Activated CD4-positive, alpha-beta T cell treated with anti-CD3 and anti-CD28 coated beads, Interleukin-2, Interleukin-6, amounts not matched to agents 100 ng/mL and 50 ng/mL, durations not matched to agents 16 hours and 8 hours (primary cell): ENCODE measurements at places on chromosomes 7 and 10.

DNA sequence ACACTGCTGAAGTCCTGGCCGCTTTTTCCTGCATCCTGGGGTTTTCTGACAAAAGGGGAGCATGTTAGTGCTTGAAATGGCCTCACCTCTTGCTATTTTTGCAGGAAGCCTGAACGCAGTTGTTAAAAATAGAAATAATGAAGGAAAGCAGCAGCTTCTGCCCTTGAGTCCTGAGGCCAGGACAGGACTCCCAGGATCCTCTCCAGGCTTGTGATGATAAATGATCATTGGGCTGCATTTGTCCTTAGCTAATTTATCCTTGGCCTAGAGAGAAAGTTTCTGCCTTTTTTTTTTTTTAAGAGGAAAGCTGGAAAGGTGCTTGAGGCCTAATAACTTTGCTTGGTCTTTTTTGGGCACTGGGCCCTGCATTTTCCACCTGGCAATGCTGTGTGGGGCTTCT lies 17.7 kb upstream of the FAM20C start:
- DNase-seq = no peak

DNA sequence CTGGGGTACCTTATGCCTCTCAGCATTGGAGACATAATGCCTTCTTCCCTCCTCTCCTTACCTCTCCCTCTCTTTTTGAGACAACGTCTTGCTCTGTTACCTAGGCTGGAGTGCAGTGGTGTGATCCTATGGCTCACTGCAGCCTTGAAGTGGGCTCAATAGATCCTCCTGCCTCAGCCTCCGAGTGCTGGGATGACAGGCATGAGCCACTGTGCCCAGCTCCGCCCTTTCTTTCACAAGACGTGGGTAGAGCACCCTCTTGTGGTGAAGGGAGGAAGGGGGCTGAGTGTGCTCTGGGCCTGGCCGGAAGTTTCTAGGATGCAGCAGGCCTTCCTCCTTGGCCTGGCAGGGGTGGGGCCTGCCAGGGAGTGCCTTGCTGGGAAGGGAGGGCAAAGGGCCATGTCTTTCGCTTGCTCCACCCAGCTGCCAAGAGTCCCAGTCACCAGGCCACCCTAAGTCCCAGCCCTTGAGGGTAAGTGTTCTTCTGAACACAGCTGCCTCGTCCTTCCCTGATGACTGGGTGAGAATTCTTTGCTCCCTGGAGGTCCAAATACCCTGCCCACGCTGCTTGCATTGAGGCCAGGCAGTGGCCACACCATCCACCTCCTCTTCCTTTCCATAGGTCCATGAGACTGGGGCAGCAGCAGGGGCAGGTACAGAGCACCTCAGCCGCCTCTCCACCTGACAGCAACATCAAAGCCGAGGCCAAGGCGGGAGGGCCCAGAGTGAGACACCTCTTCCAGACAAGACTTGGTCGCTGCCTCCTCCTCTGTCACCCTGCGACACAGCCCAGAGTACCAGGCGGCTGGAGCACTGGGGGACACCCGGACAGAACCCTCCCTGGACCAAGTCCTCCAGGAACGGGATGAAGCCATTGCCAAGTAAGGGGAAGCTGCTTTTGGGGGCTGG lies 3.7 kb downstream of the ABHD11 start:
- peak; percentile 93 for DNase-seq

DNA sequence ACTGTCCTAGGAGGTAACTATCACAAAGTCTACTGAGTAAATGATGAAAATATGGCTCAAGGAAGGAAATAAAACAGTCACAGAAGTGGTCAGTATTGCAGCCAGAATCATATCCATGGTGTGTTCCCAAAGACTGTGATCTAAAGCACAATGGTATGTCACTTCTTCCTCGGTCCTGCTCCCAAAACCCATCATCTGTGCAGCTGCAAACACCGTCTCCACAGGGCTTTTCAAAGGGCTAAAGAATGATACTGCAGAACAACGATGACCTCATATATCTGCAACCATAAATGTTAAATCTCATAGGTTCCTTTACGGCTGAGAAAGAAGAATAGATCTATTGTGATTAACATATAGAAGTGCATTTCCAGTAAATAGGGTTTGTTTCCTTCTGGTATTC lies 465.0 kb downstream of the GRID1 start:
- DNase-seq = no peak

GRCh38 chr7:106126170-106126938 lies 14.2 kb upstream of the SYPL1 start:
- DNase-seq = peak; percentile 41

DNA sequence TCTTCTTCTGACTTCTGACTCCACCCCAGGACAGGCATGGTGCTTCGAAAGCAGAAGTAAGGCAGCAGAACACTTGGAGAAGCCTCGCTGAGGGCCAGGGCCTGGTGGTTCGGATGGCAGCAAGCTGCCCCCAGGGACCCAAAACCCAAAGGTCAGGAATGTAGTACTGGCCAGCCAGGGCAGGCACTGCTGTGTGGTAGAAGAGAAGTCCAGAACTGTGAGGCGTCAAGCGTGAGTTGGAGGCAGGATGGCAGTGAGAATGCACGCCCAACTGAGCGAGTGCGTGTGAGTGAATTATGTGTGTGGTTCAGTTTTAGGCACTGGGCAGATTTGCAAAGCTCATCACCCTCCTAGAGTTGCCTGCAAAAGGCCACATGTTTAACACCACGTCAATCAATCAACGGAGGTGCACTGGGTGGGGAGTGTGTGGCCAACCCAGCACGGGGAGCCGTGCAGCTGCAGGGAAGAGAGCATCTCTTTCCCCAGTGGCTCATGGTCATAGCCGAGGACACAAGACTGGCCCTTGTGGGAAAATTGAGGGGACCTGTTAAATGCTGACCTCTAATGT lies 144.3 kb downstream of the KCNMA1 start:
- no peak for DNase-seq

DNA sequence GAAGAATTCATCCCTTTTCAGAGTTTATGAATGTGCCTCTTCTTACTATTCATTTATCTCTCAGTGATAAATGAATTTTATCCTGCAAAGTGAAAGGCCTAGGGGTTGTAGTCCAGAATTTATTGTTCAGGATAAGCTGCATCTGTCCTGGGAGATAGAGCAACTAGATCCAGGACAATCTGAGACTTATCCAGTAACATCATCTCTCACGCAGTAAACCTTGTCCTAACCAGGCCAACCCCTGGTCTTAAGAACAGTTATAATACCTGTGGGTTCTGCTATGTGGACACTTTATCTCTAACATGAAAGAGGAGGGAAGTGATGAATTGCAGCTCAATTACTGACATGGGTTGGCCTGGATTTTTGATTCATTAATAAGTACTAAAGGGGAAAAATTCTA lies 287.6 kb downstream of the BMPER start:
- DNase-seq = no peak

GRCh38 chr7:39720586-39720985 lies 97.2 kb downstream of the RALA start:
- DNase-seq = no peak

DNA sequence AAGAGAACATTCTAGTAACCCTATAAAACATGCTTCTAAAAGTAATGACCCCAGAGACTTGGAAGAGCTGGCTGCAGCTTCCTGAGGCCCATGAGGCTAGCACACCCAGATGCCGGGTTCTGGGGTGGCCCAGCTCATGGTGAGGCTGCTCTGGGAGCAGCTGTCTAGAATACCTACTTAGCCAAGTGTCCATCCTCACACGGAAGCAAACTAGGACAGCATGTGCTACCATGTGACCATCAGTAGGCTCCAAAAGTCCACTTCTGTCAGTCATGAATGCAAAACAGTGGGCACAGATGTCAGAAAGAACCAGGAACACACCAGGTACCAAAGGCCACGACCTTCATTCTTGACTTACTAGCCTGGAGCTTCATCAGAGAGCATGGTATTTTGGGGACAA lies 32.4 kb downstream of the CTBP2 start:
- DNase-seq = no peak

DNA sequence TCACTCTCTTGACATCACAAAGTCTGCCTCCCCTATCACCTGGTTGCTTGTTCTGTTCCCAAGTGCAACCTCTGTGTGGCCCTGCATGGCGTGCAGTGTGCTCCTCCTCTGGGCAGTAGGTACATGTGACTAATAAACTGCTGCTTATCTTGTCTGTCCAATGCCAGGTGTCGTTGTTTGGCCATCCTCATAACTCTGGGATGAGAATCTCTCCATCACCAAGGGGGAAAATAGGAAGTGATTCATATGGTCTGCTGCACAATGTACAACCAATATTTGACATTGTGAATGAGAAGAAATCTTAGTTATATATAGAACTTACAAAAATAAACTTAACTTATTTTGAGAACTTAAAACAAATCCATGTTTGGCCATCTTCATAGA lies 135.2 kb downstream of the INHBA start:
- no peak for DNase-seq

DNA sequence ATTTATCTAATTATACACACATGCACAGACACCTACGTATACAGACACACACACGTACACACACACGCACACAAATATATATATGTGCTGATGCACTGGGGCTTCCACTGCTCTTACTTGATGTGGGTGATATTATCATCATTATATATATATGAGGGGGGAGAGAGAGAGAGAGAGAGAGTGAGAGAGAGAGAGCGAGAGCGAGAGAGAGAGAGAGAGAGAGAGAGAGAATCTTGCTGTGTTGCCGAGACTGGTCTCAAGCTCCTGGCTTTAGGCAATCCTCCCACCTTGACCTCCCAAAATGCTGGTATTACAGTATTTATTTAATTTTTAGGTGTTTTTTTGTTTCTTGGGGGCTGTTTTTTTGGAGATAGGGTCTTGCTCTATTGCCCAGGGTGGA lies 3.6 kb upstream of the RABGEF1 start:
- DNase-seq = no peak

GRCh38 chr7:66921918-66922486 lies 977 bp downstream of the TMEM248 start:
- peak; percentile 46 for DNase-seq

GRCh38 chr7:999941-1000935 lies 17.3 kb downstream of the CYP2W1 start:
- DNase-seq = no peak

DNA sequence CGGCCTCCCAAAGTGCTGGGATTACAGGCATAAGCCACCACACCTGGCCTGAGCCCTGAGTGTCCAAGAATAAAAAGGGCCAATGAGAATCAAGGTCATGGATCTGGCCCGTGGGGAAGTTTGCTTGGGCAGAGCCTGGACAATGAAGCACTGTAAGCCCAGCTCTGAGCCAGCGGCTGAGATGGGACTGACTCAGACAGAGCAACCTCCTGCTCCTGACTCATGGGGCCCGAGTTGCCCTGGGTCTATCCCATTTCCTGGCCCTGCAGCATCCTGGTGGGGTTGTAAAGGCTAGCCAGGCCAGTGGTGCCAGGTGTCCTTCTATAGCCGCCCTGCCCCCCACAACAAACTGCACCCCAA lies 5.2 kb upstream of the MYH16 start:
- no peak for DNase-seq

GRCh38 chr7:5388905-5389433 lies 34.7 kb downstream of the TNRC18 start:
- no peak for DNase-seq

GRCh38 chr10:47339186-47339735 lies 8.9 kb upstream of the RBP3 start:
- DNase-seq = no peak

DNA sequence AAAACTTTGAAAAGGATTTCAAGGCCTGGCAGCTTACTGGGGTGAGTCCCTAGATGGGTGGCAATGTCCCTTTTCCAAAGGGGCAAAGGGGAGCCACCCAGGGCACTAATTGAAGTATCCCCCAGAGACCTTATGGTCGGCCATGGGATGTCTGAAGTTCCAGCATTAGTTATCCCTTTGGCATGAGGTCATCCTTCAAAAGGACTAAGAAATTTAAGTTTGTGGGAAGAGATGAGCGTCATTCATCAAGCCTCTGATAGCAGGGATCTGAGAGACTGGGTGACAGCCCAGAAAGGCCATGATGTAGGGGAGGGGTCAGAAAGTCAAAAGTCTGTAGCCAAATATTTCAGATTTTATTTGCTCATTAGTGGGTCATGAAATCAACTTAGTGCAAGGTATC lies 195.3 kb downstream of the ZNF438 start:
- no peak for DNase-seq

DNA sequence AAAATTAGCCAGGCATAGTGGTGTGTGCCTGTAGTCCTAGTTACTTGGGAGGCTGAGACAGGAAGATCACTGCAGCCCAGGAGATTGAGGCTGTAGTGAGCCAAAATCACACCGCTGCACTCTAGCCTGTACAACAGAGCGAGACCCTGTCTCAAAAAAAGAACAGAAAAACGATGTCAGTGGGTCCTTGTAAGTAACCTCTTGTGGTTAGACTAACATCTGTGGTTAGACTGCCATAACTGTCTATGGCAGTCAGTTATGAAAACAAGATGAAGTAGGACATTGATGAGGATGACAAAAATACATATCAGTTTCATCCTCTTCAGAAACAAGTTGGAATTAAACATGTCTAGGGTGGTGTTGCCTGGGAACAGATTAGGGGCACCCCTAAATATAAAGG lies 53.3 kb downstream of the AKAP9 start:
- no peak for DNase-seq

DNA sequence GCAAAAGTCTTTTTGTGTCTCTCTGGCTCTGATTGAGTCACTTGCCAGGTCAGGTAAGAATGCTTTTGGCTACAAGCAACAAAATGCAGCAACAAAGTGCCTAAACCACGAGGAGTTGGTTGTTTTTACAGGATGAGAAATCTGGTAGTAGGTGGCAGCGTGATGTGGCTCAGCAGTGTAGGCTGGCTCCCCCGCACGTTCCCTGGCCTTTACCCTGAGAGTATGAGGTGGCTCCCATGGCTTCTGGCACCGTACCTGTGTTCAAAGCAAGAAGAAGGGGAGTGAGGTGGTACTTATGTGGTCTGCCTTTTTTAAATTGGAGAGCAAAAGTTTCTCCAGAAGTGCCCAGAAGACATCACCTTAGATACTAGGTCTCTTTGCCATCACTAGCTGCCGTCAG lies 11.7 kb downstream of the PRKRIP1 start:
- DNase-seq = no peak

DNA sequence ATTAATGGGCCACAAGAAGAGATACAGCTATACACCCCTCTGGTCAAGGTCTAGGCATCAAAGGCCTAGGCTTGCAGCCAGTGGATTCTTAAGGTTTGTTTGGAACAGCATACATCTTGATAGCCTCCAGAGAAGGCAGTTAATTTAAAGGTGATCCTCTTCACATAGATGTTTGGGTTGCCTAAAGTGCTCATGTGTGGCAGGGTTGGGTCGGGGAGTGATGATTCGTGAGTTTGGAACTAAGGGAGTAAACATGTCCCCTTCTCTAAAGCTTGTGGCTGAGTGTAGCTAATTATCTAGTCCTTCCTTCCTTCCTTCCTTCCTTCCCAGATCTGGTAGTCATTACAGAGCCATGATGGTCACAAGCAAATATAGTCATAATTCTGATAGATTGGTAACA lies 12.4 kb downstream of the PCLO start:
- DNase-seq = no peak

- DNase-seq = no peak
Measured at GRCh38 chr7:17056491-17057142, 174.8 kb upstream of the AGR3 start.
